ENCODE measurements at places on chromosomes 7 and 10.
A peak's percentile ranks its signal among the peaks of the same experiment; 100 is the strongest.

GRCh38 chr10:80100861-80101695 is 22.6 kb downstream of the TMEM254 start:
- no peak for DNase-seq

- no peak for DNase-seq
Observed at GRCh38 chr7:79664884-79665676, 211.6 kb upstream of the MAGI2 start.

- no peak for DNase-seq
Observed at GRCh38 chr7:42272793-42273665, 36.0 kb upstream of the GLI3 start.

GRCh38 chr10:13233358-13233757 is 816 bp downstream of the UCMA start:
- DNase-seq = peak; percentile 45

DNA sequence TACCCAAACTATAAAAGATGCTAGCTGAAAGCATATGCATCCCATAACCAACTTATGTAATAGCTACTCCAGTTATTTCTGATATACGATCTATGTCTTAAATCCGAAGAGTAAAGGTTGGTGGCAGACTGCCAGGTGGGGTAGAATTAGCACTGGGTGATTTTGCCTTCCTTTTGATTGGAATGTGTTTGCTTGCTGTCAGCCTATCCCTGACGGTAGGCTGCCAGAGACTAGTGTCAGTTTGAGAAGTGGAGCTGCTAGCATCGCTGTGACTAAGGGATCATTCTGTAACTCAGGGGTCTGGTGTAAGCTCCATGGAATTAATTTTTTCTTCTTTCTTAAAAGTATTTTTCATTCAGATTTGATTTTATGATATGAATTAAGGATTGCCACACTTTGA is 9.5 kb upstream of the SEM1 start:
- DNase-seq = no peak

DNA sequence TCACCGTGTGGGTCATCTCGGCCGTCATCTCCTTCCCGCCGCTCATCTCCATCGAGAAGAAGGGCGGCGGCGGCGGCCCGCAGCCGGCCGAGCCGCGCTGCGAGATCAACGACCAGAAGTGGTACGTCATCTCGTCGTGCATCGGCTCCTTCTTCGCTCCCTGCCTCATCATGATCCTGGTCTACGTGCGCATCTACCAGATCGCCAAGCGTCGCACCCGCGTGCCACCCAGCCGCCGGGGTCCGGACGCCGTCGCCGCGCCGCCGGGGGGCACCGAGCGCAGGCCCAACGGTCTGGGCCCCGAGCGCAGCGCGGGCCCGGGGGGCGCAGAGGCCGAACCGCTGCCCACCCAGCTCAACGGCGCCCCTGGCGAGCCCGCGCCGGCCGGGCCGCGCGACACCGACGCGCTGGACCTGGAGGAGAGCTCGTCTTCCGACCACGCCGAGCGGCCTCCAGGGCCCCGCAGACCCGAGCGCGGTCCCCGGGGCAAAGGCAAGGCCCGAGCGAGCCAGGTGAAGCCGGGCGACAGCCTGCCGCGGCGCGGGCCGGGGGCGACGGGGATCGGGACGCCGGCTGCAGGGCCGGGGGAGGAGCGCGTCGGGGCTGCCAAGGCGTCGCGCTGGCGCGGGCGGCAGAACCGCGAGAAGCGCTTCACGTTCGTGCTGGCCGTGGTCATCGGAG is 1.8 kb downstream of the ADRA2A start:
- DNase-seq = no peak

DNA sequence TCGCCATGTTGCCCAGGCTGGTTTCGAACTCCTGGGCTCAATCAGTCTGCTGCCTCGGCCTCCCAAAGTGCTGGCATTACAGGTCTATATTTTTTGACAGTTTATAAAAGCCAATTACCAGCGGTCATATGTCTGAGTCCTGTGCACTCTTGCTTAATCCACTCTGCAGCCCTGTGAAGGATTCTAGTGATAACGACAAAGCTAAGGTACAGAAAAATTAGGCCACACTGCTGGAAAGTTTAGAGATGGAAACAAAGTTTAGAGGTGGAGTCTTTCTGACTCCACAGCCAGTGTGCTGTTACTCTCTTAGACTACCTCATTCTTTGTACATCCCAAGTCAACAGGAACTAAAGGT is 707 bp downstream of the PTER start:
- DNase-seq = no peak

DNA sequence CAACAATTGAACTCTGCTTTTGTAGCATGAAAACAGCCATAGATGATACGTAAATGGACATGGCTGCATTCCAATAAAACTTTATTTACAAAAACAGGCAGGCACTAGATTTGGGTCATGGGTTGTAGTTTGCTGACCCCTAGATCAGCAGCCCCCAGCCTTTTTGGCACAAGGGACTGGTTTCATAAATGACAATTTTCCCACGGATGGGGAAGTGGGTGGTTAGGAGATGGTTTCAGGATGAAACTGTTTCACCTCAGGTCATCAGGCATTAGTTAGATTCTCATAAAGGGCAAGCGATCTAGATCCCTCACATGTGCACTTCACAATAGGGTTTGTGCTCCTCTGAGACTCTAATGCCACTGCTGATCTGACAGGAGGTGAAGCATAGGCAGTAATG is 16.5 kb upstream of the ANK3 start:
- no peak for DNase-seq

DNA sequence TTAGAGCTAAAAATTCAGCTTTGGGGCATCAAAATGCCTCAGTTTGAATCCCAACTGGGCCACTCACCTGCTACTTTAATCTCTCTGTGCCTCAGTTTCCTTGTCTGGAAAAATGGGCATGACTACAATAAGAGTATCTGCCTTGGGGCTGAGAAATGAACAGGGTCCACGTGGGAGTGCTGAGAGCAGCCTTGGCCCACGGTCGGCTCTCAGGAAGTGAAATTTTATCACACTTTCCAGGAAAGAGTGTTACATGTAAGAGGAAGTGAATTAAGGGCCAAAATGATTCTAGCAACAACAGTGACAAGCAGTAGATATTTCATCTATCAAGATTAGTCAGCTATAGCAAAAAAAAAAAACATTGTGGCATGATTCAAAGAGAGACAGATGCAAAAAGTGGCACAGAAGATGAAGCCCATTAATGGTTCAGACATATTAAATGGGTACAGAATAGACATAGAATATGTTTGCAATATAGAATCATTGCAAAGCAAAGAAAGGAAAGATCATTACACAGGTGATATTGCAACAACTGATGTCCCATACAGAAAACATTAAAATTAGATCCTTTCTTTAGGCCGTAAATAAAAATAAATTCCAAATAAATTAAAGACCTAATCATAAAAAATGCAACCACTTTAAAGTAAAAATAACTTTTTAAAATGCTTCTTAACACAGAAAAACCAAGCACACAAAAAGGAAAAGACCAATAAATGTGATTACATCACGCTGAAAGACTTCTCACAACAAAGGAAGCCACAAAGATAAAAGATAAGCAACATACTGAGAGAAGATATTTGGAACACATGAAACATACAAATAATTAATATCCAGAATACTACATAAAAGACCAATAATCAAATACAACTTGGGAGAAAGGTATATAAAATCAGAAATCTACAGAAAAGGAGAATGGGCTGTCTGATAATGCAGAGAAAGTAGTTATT is 4.3 kb downstream of the TMEM273 start:
- peak; percentile 51 for DNase-seq

- DNase-seq = no peak
Observed at GRCh38 chr7:88324699-88325098, 18.0 kb upstream of the STEAP4 start.

GRCh38 chr10:100291356-100291755 is 4.9 kb upstream of the BLOC1S2 start:
- DNase-seq = no peak

DNA sequence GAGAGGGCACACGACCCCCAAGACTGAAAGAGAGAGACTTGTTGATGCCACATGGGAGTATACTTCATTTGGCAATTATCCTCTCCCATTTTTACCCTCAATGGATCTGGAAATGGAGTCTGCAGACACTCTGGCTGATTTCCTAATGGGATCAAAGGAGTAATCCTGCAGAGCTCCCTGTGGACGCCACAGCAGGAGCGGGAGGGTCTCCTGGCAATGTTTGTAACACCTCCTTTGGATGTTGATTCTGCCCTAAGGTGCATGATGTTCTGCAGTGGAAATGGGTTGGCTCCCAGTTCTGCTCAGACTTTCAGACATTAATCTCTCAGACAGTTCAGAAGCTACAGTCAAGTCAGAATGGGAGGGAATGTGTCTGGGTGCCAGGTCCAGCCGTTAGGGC is 166.0 kb upstream of the WDR11 start:
- DNase-seq = no peak

DNA sequence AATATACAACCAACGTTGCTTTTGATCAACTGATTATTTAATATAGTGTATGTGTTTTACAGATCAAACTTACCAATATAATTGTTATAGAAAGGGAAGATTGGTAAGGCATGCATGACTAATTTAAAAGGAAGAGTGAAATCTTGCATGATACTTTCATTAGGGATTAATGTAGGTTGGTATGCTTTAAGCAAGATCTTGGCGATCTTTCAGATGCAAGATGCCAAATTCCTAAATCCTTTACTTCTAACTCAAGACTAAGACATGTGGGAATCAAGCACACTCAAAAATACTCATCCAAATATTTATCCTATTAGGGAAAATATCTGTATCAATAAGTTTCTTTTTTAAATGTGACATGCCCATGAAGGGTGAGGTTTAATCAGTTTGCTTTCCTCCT is 321.4 kb upstream of the MEOX2 start:
- no peak for DNase-seq

- no peak for DNase-seq
Observed at GRCh38 chr7:30139836-30140384, 5.1 kb downstream of the MTURN start.

GRCh38 chr10:35103882-35104281 is 13.7 kb upstream of the CUL2 start:
- no peak for DNase-seq

GRCh38 chr10:79342295-79342761 is 4.9 kb upstream of the PPIF start:
- no peak for DNase-seq

Measured in Karpas-422 (cell line).